ENCODE measurements at places on chromosomes 6 and 20.

DNA sequence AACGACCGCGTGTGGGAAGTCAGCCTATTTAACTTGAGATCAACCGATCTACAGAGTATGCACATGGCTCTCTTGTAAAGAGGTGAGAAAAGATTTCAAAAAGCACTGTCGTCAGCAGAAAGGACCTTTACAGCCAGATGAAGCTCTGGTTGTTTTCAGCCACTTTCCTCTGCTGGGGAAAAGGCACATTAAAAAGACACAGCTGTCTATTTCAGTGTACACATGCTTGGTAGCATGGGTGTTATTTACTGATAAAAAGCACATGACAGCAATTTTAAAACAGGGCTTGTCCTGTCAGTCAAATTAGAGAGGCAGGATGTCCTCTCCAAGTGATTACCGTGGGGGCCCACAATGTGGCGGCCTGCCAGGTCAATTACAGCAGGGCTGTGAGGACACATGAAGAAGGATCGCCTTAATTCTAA lies 188.9 kb downstream of the PRKN start:
- no peak for DNase-seq

- no peak for DNase-seq
Observed at GRCh38 chr6:148885925-148886845, 139.4 kb downstream of the UST start.

- no peak for DNase-seq
Observed at GRCh38 chr20:57211908-57212533, 54.4 kb downstream of the BMP7 start.

DNA sequence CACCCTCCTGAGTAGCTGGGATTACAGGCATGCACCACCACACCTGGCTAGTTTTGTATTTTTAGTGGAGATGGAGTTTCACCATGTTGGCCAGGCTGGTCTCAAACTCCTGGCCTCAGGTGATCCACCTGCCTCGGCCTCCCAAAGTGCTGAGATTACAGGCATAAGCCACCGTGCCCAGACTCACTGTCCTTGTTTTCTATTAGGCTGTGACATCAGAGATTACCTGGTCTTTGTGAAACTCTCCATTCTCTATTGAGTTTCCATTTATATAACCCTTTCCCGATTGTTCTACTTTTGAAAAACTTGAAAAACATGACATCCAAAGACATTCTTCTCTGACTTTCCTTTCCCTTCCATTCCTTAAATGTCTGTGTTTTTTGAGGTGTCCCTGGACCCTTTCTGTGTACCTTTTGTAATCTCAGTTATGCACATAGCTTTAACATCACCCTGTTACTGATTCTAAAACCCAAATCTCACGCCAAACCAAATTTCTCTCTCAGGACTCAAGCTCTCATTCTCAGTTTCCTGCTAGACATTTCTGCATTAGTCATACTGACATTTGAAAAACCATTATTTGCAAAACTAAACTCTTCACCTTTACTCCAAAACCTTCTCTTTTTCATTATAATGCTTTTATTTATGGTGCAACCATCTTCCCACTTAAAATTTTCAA lies 137.0 kb downstream of the KHDC1L start:
- no peak for DNase-seq

- no peak for DNase-seq
Observed at GRCh38 chr6:31170987-31171671, 647 bp upstream of the POU5F1 start.

- no peak for DNase-seq
Observed at GRCh38 chr6:136501514-136501913, 48.7 kb downstream of the MAP7 start.

DNA sequence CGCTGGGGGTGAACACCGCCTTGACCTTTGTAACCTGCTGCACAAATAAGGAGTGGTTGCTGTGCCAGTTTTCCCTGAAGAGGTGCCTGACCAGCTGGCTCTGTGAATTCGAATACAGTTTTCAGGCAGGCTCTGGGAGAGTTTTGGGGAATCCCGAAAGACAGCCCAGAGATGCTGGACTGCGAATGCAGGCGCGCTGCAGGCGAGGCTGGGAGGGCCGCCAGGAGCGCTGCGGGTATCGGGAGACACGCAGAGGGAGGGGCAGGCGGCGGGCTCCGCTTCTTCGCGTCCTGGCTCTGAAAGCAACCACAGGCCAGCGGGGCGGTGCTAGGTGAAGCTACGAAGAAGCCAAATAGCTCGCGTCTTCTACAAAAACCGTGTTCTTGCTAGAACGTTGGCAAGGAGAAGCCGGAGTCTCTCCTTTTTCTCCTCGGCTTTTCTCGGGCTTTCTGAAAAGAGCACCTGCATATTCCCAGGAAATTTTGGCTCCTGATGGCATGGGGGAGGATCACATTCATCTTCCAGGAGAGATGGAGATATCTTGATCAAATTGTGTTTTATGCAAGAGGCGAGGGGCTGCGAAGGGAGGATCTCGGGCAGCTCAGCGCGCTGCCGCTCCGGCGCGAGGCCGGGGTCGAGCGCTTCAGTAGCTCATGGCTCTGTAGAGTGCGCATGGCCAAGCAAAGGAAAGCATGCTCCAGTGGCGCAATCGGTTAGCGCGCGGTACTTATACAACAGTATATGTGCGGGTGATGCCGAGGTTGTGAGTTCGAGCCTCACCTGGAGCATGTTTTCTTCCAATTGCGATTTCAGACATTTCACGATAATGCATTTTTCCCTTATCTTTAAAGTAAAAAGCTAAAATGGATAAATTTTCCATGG lies 158.1 kb upstream of the ZNF184 start:
- DNase-seq, result no peak

DNA sequence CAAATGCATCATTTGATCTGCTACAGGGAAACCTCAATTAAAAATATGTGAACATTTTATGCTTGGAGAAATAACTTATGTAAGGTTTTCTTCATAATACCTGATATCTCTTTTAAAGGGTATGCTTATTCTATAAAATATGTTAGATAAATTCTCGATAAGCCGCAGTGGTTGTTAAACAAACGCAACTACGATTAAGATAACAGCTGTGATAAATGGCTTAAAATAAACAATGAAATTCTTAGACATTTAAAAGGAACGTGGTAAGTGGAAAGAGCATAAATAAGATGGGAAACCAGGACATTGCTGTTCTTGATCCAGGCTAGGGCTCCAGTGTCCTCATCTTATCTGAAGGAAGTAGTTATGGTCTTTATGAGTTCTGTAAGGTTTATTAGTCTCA lies 415.9 kb downstream of the CD83 start:
- no peak for DNase-seq

DNA sequence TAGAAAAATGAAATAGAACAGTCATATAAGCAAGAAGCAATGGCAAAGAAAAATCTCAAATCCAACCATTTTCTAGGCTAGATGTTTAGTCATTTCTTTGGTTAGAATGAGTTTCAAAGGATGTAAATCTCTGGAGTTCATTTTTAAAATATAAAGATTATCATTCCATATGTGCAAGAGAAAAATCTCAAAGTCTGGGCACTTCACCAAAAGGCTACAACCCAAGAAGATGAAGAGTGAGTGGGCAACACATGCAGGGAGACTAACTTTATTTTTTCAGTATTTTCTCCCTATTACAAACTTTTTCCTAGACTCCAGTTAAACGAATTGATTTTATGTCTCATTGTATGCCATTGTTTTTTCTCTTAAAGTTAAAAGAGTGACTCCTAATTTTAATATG lies 83.6 kb downstream of the PHACTR1 start:
- DNase-seq, result no peak

GRCh38 chr6:153090241-153090930 lies 40.7 kb downstream of the RGS17 start:
- no peak for DNase-seq

- DNase-seq, result no peak
Observed at GRCh38 chr6:43768506-43768860, 1.5 kb upstream of the VEGFA start.

DNA sequence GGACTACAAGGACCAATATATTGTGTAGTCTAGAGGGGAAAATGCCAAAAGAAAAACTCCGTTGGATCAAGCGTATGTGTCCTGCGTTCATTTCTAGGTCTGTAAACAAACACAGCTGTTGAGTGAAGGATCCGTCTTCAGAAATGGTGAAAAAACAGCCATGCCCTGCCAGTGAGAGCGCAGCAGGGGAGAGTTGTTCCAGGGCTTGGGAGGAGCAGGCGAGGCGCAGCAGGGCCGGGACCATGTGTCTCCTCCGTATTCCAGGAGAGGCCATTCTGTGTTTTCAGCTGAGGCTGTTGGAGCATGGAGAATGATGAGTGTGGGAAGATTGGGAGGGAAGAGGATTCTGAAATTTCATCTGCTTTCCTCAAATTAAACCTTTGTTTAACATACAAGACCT lies 38.0 kb downstream of the BMP6 start:
- no peak for DNase-seq

DNA sequence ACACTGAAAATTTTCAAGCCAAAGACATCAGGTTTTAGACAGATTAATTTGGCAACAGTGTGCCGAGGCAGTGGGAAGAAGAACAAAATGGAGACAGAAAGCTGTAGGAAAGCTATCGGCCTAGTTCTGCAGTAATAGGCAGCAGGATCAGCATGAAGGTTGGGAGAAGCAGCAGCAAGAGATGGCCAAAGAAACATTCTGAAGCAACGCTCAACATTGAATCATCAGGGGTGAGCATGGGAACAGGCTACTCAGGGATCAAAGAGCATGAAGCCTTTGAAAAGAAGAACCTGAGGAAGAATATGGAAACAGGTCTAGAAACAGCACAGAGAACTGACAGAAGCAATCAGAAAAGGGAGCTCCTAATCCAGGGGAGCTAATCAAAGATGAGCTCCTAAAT lies 7.1 kb upstream of the DST start:
- no peak for DNase-seq

GRCh38 chr20:1467082-1467354 lies 369 bp upstream of the NSFL1C start:
- DNase-seq, result no peak

DNA sequence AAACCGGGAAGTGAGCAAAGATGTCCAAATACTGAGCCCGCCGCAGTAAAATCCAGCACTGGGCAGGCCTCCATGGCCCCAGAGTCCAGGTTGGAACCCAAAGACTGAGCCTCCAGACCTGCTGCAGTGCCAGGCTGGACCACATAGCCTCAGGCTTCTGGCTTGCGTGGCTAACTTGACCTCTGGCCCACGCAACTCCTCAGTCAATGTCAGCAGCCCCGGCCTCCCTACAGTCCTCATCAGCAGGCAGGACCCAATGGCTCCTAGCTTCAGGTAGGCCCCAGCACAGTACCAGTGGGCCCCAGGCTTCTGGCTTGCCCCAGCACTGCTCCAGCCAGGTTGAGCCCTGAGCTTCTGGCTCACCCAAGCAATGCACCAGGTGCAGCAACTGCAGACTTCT lies 245.1 kb upstream of the AFDN start:
- no peak for DNase-seq

DNA sequence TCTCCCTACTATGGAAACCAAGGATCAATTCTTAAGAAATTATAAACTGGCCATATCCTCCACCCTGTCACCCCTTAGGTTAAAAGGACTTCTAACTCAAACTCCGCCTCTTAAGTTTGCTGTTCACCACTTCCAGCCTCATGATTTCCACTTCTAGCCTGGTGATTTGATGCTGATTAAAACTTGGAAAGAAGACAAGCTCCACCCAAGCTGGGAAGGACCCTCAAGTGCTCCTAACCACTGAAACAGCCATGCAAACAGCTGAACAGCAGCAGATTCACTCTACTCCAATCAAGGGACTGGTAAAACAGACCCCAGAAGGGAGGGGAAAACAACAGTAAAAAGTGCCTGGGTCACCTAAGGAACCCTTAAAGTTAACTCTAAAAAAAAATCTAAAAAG lies 10.3 kb downstream of the LCA5 start:
- DNase-seq, result no peak

- no peak for DNase-seq
Observed at GRCh38 chr6:124819346-124819745, 142.9 kb upstream of the RNF217 start.

- DNase-seq, result no peak
Observed at GRCh38 chr20:31966991-31967655, 828 bp upstream of the XKR7 start.

DNA sequence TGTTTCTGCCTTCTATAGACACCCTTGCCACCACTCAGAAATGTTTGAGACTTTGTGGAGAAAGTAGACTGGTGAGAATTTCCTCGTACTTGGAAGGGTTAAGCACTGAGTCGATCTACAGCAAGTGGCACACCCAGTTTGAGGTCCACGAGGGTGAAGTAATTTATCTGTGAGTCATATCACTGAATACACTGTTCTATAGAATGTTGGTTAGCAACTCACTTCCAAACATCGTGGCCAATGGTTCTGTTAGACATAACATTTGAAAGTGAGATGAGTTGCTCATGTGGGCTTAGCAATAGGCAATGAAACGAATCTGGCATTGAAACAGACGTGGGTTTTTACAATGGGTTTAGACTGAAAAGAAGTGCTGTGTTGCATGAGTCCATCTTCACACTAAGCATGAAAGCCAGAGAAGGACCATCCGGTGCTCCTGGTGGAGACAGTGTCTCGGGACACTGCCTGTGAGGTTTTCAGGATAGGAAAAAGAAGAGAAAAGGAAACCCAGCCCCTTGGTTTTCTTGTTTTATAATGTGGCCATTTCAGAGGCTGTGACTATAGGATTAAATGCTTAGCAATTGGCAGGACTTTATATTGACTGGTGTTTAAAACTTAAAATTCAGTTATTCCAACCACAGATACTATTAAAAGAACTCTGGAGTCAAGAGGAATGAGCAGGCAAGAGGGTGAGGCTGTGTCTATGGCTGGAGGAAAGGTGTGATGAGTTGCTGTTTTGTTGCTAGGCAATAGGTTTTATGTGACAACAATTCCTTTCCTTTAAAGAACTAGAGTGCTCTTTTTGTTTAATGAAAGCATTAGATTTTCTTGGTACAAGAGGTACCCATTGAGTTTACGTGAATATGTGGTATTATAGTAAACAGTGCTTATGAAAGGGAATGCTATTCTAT lies 31.0 kb upstream of the EZR start:
- DNase-seq, result peak; percentile 28

- no peak for DNase-seq
Observed at GRCh38 chr20:50101887-50102286, 11.1 kb downstream of the UBE2V1 start.

GRCh38 chr6:156919370-156919769 lies 142.2 kb downstream of the ARID1B start:
- no peak for DNase-seq

DNA sequence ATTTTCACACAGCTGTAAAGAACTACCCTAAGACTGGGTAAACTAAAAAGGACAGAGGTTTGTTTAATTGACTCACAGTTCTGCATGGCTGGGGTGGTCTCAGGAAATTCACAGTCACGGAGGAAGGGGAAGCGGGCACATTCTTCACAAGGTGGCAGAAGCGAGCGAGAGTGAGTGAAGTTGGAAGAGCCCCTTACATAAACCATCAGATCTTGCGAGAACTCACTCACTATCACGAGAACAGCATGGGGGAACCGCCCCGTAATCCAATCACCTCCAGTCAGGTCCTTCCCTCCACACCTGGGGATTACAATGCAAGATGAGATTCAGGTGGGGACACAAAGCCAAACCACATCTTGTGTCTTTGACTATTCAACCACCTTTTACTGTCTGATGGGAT lies 700.5 kb downstream of the TENT5A start:
- DNase-seq, result no peak

- no peak for DNase-seq
Observed at GRCh38 chr6:62285612-62286469, at the start of gene KHDRBS2. KHDRBS2 (minus strand) TSS chr6:62286225.

- DNase-seq, result no peak
Observed at GRCh38 chr6:3201388-3201787, 26.1 kb downstream of the TUBB2B start.

- DNase-seq, result no peak
Observed at GRCh38 chr20:10625641-10626040, 48.2 kb downstream of the JAG1 start.
